ENCODE measurements at places on chromosomes 12 and 14.
A peak's percentile ranks its signal among the peaks of the same experiment; 100 is the strongest.

- no peak for DNase-seq
Measured at GRCh38 chr14:93047157-93047556, 68.6 kb downstream of the ITPK1 start.

- no peak for DNase-seq
Measured at GRCh38 chr12:79935624-79936345, 888 bp upstream of the PPP1R12A start.

- DNase-seq: no peak
Measured at GRCh38 chr14:23523229-23524016, 28.1 kb downstream of the ZFHX2 start.

DNA sequence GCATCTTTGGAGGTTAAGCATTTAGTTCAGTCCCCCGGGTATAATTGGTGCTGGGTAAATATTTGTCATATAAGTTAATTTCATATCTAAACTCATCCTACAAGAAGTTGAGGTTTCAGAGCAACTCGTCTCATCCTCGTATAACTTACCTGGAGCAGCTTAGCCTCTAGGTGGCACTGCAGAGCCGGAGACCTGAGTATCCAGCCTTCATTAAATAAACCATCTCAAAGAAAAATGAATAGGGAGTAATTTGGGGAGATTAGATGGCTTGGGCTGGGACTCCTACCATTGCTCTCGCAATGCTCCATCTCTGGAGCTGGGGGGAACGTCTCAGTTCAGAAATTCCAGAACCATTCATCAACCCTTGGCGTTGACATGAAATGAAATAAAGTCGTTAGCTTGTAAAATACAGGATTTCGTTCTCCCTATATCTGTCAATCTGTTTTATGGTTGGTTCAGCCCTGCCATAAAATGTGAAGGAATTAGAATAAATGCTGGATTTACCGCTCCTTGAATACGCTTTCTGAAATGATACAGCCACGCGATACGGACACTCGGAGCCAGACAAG is 122.9 kb upstream of the TMEM132D start:
- no peak for DNase-seq

GRCh38 chr12:110576504-110576903 is 6.6 kb downstream of the PPTC7 start:
- no peak for DNase-seq

GRCh38 chr12:51270951-51271518 is 820 bp upstream of the SMAGP start:
- no peak for DNase-seq

DNA sequence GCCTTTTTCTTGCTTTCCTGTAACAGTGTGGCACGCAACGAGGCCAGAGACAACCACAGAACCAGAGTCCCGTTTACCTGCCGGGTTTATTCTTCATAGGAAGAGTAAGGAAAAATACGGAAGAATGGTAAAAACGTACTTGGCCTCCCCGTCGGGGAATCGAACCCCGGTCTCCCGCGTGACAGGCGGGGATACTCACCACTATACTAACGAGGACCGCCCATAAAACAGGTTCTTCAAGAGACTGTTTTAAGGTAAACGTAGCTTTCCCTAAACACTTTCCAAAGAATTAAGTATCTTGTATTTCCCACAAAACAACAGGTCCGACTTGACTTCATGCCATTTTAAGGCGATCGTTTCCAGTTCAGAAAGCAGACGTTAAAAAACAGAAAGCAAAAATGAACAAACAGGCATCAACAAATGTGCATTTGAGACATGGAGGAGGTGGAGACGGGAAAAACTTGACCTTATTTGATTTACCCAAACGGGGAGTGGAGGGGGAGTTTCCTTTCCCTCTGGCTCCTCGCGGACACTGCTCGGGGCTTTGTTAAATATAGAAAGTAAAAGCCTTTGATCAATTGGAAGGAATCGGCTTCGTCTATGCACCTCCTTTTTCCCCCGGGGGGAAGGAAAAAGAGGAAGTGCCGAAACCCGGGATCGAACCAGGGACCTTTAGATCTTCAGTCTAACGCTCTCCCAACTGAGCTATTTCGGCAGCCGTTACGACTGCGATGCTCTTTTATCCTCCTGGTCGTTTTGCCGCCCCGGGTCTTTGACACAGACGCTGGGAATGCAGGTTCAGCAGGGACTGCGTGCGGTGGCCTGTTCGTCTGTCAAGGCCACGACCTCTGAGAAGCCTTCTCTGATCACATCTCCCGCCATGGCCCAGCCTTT is 13.0 kb upstream of the UBC start:
- DNase-seq: peak; percentile 91

GRCh38 chr14:68463705-68464374 is 329.0 kb downstream of the ZFP36L1 start:
- DNase-seq: no peak

- DNase-seq: peak; percentile 3
Measured at GRCh38 chr14:32576088-32576795, 247.1 kb downstream of the AKAP6 start.
